ENCODE measurements at places on chromosomes 4 and X.

GRCh38 chr4:143587703-143588102 lies 74.2 kb downstream of the SMARCA5 start:
- DNase-seq = no peak

DNA sequence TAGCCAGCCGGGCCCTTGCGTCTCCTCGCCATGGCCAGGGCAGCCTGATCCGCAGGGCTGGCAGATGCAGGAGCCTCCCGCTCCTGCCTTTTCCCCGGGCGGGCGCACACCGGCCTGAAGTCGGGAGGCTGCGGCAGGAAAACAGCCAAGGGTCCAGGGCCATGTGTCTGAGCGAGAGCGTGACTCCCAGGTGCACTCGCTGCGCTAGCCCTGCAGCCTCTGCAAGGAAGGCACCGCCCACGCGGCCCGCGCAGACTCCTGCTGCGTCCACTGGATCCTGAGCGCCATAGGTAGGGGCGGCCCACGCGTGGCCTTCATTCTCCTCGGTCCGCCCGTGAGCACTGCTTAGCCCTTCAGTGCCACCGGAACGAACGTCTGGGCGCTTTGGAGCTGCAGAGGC lies 379.9 kb downstream of the TRAM1L1 start:
- DNase-seq = no peak

- DNase-seq = peak; percentile 68
These were observed 313.1 kb downstream of the CBLL2 start for GRCh38 chrX:22585831-22586230.

DNA sequence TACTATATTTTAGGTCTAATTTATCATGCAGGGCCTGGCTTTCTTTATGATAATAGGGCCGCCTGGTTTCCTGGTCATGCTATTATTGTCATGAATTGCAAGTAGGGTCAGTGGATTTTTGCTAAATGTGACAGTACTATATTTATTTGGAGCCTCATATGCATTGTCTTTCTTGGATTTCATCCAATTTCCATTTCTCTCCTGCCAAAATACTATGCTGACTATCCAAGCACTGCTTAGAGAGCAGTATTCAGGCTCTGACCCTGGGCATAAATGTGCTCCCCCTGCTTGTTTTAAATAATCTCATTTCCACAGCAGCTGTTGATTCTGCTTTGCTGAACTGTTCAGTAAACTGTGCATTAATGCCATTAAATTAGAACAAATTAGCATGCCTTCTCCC lies 269.3 kb downstream of the GPM6A start:
- no peak for DNase-seq

- DNase-seq = no peak
These were observed 1131.7 kb downstream of the SH3BGRL start for GRCh38 chrX:82333575-82333974.

- no peak for DNase-seq
These were observed 174.0 kb upstream of the TENT5D start for GRCh38 chrX:80246271-80246670.

- DNase-seq = no peak
These were observed 37.7 kb upstream of the PLAC1 start for GRCh38 chrX:134695999-134696398.

GRCh38 chr4:82777857-82778525 lies 20.6 kb downstream of the SCD5 start:
- no peak for DNase-seq

GRCh38 chr4:17347445-17347844 lies 164.4 kb downstream of the QDPR start:
- no peak for DNase-seq

DNA sequence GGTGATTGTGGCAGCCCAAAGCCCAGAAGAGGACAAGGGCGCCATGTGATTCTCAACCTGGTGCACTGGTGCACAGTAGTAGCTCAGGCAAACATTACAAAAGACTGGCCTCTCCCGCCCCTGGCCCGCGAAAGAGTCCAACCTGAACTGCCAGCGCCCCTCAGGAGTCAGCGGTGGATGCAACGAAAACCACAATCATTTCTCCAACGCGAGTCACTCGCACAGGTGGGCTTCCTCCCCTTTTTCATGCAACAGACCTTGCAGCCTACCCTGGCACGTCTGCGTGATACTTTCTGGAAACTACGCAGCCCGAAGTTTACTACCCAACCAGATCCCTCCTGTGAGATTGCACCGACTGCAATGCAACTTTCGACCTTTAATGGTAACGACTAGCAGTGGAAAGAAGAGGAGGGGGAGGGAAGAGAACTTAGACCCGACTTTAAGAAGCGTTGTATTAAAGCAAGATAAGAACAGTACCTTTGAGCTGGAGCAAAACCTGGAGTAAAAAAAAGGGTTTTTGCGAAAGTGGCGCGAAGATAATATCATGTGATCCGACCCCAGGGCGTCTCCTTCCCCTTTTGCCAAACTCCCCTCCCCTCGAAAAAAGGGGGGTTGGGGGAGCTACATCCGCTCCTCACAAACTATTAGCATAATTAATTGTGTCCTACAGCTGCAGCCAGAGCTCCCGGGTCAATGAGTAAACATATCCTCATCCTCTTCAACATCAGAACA lies 63.3 kb upstream of the CCDC160 start:
- no peak for DNase-seq

Data from MV-4-11 (cell line).